ENCODE measurements at places on chromosomes 6 and 20.

GRCh38 chr6:42819803-42820511 is 38.1 kb downstream of the BICRAL start:
- peak; percentile 61 for DNase-seq

- no peak for DNase-seq
Observed at GRCh38 chr6:158487495-158487894, 72.4 kb upstream of the TMEM181 start.

- no peak for DNase-seq
Observed at GRCh38 chr6:83467620-83468036, 36.8 kb upstream of the ME1 start.

GRCh38 chr6:29099190-29099589 is at the start of gene OR2J1:
OR2J1 (plus strand) TSS chr6:29099490; CDS start chr6:29100943, 1,453 bp downstream.
- no peak for DNase-seq

GRCh38 chr6:84652356-84653026 is 111.9 kb downstream of the TBX18 start:
- no peak for DNase-seq

GRCh38 chr6:157862706-157863105 is 39.7 kb downstream of the SNX9 start:
- DNase-seq: no peak

DNA sequence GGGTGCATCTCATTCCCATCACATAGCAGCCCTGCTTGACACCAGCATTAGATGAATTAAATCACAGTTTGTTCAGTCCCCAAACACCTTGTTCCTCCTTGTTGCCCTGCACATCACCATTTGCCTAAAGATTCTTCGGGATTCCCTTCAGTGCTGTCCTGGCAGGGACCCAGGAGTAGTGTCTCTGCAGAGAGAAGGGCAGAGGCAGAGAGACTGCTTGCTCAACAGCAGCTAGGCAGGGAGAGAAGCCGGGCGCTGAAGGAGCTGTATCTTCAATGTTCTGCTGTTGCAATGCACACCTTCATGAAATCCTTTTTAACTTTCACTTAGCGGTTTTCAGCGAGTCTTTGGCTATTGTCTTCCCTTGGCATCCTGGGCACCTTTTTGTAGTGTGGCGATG is 362.9 kb downstream of the FARS2 start:
- DNase-seq: no peak

DNA sequence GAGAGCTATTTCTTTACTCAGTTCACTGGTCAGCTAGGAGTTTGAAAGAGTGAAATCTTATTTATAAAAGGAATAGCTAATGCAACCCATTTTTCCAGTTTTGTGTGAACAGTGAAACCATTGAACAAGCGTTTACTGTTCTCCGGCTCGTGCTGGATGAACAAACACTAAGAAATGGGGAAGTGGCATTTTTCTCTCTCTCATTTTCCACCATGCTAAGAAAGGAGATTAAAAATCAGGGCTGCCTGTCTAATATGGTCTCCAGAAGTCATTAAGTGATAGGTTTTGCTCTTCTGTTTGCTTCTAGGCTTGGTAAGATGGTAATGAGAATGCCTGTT is 774 bp upstream of the SFT2D1 start:
- no peak for DNase-seq

- DNase-seq: no peak
Observed at GRCh38 chr6:170437719-170438401, 115.2 kb downstream of the PSMB1 start.

GRCh38 chr20:59937150-59937549 is 3.0 kb downstream of the PPP1R3D start:
- no peak for DNase-seq

GRCh38 chr6:115865914-115866313 is 194.8 kb downstream of the FRK start:
- no peak for DNase-seq

- DNase-seq: peak; percentile 40
Observed at GRCh38 chr6:37897321-37897720, 77.8 kb downstream of the ZFAND3 start.

GRCh38 chr20:53922901-53923314 is 147.5 kb downstream of the BCAS1 start:
- DNase-seq: no peak

DNA sequence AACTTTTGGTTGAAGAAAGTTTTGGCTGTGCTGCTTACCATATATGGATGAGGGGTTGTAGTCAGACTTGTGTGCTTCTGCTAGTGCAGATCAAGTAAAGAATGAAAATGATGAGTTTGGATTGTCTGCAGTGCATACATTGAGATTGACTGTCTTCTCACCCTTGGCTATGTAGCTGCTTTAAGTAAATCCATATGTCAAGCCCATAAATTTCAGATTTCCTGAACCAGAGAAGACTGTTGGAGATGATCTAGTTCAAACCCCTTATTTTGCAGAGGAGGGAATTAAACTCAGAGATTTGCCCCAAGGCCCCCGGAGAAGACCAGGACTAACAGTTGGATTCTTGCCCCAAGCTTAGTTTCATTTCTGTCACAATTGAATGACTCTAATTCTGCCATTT is 67.2 kb downstream of the PKIB start:
- DNase-seq: no peak

DNA sequence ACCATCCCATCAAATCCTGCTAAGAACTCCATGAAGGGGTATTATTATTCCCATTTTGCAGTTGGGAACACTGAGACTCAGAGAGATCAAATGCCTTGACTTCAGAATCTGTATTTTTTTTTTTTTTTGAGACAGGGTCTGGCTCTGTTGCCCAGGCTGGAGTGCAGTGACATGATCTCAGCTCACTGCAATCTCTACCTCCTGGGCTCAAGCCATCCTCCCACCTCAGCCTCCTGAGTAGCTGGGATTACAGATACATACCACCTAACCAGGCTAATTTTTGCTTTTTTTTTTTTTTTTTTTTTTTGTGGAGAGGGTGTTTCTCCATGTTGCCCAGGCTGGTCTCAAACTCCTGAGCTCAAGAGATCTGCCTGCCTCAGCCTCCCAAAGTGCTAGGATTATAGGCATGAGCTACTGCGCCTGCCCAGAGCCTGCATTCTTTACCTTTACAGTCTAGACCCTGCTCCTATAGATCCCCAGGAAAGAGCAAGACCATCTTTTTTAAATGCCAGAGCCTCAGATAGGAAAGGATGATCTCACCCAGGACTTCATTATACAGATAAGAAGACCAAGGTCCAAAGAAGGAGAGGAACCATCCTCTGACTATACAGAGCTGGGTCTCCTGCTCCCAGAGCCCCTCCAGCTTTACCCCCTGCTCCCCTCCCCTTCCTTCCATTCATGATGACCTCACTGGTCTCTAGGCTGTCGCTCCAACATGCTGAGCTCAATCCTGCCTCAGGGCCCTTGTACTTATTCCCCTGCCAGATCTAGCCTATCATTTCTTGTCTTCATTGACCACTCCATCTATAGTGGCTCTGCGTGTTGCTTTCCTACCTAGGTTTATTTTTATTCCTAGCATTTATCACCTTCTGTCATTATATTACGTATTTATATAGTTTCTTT is 138.6 kb downstream of the CEBPB start:
- DNase-seq: no peak

GRCh38 chr20:60986506-60987156 is 265.4 kb upstream of the CDH4 start:
- no peak for DNase-seq

GRCh38 chr20:5844063-5844681 is 94.0 kb downstream of the SHLD1 start:
- DNase-seq: no peak

DNA sequence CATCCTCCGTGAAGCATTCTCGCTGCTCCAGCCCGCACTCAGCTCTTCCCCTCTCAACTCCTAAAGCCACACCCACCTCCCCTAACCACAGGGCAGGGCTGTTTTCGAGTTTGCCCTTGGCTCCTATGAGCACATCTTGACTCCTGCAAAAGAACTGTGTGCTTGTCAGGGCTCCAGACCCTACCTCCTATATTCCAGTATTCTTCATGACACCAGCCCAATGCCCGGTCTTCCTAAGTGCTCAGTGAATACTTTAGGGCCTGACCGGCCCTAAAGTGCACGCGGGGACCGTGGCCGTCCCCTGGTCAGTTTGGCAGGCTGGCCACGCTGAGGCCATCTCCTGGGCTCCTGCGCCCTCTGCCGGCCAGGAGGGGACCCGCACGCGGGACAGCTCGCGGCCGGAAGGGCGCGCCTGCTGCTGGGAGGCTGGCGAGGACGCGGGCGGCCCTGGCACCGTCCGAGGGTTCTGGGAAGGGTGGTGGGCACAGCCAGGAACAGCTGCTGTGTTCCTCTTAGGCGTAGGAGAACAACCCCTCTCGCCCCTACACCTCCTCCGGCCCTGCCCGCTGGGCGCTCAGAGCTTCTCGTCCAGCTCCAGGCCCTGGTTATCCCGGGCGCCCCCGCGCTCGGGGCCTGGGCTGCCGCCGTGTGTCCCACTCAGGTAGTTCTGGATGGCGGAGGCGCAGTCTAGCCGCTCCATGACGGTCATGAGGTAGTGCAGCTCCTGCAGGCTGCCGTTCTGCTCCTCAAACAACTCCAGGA is 11.0 kb downstream of the UNC5CL start:
- peak; percentile 88 for DNase-seq

DNA sequence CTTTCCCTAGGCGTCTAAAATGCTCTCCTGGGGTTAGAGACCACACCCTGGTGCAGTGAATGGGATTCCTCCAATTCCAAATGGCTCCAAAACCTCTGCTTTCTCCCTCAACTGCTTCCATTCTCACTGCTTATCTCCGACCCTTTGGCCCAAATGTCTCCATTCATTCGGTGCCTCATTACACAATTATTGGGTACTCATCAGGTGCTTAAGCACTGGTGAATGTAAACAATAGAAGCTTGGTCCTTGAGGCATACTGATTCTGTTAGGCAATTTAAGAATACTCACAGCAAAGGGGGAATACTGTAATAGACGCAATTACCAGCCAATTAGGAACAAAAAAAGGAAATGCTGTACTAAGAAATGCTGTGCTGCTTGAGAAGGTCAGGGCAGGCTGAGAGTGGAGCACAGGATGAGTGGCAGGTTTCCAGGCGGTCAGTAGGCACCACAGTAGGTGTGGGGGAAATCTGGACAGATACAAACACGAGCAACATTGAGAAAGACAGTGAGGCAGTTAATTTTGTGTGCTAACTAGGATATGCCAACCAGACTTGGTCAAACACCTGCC is 23.0 kb downstream of the GMDS start:
- DNase-seq: peak; percentile 44

DNA sequence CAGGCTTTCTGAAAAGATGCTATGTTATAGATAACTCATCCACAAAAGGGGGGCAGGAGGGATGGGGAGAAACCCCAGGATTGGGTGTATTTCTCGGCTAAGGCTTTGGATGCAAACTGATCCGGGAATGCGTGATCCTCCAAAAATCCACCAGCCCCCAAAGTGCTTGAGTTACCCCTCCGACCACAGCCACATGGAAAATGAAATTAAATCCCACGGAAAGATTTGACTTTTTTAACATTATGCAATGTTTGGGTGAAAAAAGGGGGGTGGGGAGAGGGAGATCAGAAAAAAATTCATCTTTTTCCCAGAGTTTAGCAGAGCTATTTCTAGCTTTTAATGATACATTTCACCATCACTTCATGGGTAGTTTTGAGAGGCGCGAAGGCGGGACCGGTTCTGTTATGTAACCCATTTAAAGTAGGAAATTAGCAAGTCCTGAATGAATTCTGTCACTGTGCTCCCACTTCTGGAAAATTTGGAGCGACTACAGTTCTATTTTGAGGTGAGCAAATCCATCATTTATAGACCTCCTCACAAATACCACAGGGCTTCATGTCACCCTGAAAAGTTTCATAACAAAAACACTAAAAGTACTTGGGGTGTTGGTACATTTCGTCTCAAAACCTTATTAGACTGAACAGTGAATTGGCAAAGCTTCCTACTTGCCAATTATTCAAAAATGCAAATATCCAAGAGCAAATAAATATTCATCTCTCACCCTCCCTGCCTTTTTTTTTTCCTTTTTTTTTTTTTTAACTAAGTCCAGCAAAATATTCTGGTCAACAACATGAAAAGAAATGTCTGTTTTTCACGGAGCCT is 51.9 kb upstream of the NFATC2 start:
- no peak for DNase-seq

DNA sequence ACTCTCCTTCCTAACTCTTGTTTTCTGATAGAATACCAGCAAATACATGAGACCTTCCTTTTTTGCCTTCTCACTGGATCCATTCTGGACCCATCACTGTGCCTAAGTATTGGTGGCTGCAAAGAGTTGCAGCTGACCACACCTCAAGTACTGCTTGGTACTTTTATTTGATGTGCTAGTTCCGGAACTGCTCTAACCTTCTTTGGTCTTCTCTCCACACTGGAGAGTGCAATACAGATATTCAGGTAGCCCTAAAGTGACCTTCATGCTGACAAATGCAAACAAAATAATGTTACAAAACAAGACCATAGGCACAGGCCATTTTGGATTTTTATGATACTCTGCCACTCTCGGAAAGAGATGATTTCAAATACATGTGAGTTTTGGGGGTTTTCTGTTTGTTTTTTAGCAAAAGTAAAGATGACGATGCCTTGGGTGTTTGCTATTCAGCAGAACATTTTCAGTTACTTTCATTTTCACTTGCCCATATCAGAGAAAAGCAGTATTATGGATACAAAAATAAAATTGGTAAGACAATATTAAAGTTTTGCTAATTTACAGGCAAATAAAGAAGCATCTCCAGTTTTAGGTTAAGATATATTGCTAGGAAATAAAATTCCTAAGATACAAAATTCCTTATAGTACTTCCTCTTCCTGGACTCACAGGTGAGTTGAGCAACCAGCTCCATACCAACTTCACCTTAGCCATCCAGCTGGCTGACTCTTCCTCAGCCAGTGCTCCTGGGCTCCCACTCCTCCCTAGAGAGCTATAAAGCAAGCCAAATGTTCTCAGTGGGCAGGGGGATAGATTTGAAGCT is 42.0 kb downstream of the PTPRK start:
- no peak for DNase-seq

DNA sequence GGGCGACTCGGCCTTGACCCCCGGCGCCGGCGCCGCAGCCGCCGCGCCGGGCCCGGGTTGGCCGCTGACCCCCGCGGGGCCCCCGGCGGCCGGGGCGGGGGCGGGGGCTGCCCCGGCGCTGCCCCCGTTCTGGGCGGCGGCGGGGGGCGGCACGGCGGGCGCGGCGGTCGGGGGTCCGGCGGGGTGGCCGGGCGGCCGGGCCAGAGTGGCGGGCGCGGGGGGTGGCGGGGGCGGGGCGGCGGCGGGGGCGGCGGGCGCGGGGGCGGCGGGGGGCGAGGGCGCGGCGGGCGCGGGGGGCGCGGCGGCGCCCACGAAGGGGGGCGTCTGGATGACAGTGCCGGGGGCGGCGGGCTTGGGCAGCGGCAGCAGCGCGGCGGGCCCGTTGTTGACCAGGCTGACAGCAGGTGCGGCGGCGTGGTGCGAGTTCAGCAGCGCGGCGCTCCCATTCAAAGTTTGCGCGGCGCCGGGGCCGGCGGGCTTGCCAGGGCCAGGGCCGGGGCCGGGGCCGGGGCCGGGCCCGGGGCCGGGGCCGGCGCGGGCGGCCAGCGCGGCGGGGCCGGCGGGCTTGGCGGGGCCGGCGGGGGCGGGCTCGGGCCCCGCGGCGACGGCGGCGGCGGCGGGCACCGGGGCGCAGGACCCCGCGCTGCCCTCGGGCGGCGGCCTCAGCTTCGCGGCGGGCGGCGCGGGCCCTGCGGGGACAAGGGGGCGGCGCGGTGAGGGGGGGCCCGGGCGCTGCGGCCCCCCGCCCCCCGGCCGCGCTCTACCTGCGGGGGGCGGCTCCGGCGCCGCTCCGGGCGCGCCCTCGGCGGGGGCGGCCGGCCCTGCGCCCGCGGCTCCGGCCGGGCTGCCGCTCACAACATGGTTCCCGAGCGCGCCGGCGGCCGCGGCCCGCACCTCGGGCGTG is 659 bp downstream of the TAF4 start:
- DNase-seq: no peak

- DNase-seq: peak; percentile 88
Observed at GRCh38 chr6:99219788-99220187, 129.7 kb downstream of the FAXC start.

- DNase-seq: peak; percentile 92
Observed at GRCh38 chr20:51022803-51023616, at the start of gene KCNG1. KCNG1 (minus strand) TSS chr20:51023107; CDS start chr20:51010338, 12,769 bp downstream.
